ENCODE measurements at places on chromosomes 2 and 18. TPM values are rescaled to one million over a fixed set of nuclear protein-coding genes. Genes with fewer than 3 reads are reported as not detected.

DNA sequence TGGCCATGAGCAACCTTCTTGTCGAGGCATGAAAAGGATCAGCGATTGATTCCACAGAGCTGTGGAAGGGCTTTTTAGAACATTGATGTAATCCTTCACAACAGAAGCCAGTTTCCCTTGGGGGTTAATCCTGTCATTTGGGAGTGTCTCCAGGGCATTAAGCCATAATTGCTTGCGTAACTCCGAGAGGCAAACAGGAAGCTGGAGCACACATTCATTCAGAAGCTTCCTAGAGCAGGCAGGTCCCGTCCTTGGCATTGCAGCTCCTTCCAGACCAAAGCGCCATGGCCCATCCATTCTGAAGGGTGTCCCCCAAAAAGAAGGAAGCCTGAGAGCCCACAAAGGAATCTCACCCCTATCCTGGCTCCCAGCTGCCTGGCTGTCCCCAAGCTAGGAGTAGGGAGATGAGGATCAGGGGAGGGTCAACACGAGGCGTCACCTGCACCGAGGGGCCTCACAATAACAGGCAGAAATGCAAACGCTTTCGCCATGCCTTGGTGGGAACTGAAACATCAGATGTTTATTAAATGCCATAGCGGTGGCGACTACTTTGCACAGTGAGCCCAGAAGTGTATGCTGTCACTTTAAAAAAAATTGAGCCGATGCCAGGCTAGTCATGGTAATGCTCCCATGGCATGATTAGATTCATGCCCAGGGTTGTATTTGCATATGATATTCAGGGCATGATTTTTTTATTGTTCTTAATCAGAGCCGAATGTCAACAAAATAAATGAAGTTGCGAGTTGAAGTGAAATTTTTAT is 339.4 kb downstream of the BCL11A start:
- no peaks in the 10 kb centered on the region for H3K36me3 ChIP-seq
- no peak for DNase-seq
- no peaks in the 10 kb centered on the region for H3K4me1 ChIP-seq
- H3K27me3 ChIP-seq = no peaks in the 10 kb centered on the region

GRCh38 chr18:36294031-36294430 is 3.5 kb upstream of the FHOD3 start:
- DNase-seq = no peak
- no peaks in the 10 kb centered on the region for H3K27me3 ChIP-seq
- no peak overlapping the region for H3K4me3 ChIP-seq
- no peaks in the 10 kb centered on the region for H3K4me1 ChIP-seq

DNA sequence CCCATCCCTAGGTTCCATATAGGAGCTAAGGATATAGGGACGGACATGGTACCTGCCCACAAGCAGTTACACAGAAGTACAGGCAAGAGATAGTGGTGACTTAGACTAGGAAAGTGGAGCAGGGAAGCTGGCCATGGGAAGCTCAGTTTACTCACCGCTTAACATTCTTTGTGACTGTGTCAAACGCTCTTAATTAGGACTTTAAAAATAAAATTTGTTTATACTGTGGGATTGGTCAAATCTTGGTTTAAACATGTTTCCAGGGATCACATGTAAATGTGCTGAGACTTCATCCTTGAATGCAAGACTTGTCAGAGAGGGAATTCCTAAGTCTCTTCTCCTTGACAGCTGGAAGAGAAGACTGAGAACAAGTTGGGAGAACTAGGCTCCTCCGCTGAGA is 107.3 kb downstream of the MTCL1 start:
- H3K4me3 ChIP-seq = no peak overlapping the region
- H3K27ac ChIP-seq = no peak overlapping the region
- H3K27me3 ChIP-seq = no peaks in the 10 kb centered on the region
- H3K36me3 ChIP-seq = no peaks in the 10 kb centered on the region

- H3K27me3 ChIP-seq = no peaks in the 10 kb centered on the region
- no peaks in the 10 kb centered on the region for H3K4me1 ChIP-seq
These were observed 723.3 kb downstream of the TSN start for GRCh38 chr2:122478771-122479170.

DNA sequence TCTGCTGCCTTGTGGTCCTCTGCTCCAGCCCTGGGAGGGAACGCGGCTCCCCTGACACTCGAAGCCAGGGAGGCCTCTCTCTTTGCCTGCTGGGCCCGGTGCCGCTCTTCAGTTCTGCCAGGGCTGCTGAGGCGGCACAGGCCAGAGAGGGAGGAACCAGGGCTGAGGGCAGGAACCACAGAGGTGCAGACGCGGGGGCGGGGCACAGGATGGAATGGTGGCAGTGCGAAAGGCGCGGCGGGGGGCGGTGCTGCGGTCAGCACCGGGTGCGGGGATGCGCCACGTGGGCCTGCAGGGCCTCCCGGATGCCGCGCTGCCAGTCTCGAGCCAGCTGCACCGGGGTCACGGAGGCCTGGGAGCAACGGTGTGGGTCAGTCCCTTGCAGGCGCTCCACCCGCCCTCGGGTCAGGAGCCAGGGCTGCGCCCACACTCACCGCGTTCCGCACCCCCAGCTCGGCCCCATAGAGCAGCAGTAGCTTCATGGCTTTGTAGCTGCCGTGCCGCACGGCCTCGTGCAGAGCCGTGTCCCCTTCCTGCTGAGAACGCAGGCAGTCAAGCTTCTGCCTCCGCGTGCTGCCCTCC is 4.4 kb downstream of the ANKRD23 start:
- H3K4me1 ChIP-seq = peaks cover 9% of the 10 kb centered on the region
- DNase-seq = no peak
- no peak overlapping the region for H3K27ac ChIP-seq

- DNase-seq = no peak
- no peaks in the 10 kb centered on the region for H3K4me1 ChIP-seq
- no peak overlapping the region for H3K27ac ChIP-seq
- H3K27me3 ChIP-seq = no peaks in the 10 kb centered on the region
- H3K4me3 ChIP-seq = no peak overlapping the region
These were observed 76.2 kb downstream of the NPAS2 start for GRCh38 chr2:100895934-100896685.

DNA sequence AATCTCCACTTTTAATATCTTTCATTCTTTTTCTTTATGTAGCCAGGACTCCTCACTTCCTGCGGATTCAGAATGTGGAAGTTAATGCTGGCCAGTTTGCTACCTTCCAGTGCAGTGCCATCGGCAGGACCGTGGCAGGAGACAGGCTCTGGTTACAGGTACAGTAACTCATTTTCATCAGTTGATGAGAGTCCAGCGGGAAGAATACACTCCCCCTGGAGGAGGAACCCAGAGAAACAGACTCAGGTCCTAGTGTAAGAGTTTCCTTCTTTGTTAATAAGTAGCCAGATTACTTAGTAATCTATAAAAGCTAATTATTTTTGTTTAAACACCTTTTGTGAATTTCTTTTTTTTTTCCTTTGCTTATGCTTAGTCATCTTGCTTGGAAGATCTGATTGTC is 359.4 kb downstream of the PTPRM start:
- H3K4me1 ChIP-seq = no peaks in the 10 kb centered on the region
- H3K36me3 ChIP-seq = no peaks in the 10 kb centered on the region
- H3K4me3 ChIP-seq = no peak overlapping the region
- DNase-seq = no peak
- no peak overlapping the region for H3K27ac ChIP-seq
- H3K27me3 ChIP-seq = no peaks in the 10 kb centered on the region

DNA sequence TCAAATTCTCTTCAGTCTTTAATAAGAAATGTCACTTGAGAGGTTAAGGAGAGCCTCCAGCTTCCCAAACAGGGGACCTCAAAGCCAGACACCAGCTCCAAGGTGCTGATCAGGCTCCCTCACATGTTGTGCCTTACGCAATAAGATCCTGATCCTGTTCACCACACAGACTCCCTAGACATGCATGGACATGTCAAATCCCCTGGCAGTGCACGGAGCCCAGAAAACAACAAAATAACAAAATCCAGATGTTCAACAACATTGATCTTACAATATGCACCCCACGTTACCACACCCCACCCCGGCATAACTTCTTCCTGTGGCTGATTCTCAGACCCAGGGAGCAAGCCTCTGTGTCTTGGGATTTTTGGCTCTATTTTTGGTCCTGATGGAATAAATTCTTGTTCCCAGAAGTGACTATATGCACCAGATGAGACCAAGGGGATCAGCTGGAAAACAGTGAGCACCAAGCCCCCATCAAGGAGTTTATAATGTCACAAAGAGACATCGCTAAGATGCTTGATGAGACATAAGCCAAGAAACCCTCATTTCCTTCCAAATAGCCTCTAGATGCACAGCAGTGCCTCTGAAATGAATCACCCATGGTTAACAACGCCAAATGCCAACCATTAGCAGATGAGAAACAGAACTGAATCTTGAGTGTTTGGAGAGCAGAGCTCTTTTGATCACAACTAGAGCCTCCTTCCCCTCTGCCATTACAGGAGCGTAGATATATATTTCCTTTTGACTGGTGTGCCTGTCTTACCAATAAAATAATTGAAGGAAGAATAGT is 198.2 kb downstream of the PRKCE start:
- no peak for DNase-seq
- H3K27me3 ChIP-seq = no peaks in the 10 kb centered on the region
- peaks cover 2% of the 10 kb centered on the region for H3K36me3 ChIP-seq
- H3K27ac ChIP-seq = peak overlapping the region; percentile 34
- peaks cover 34% of the 10 kb centered on the region for H3K4me1 ChIP-seq
- H3K4me3 ChIP-seq = no peak overlapping the region

GRCh38 chr18:47992976-47993375 is 62.5 kb upstream of the SMAD2 start:
- H3K27ac ChIP-seq = no peak overlapping the region
- H3K4me1 ChIP-seq = no peaks in the 10 kb centered on the region
- no peak overlapping the region for H3K4me3 ChIP-seq
- H3K27me3 ChIP-seq = no peaks in the 10 kb centered on the region
- H3K36me3 ChIP-seq = no peaks in the 10 kb centered on the region
- DNase-seq = no peak

DNA sequence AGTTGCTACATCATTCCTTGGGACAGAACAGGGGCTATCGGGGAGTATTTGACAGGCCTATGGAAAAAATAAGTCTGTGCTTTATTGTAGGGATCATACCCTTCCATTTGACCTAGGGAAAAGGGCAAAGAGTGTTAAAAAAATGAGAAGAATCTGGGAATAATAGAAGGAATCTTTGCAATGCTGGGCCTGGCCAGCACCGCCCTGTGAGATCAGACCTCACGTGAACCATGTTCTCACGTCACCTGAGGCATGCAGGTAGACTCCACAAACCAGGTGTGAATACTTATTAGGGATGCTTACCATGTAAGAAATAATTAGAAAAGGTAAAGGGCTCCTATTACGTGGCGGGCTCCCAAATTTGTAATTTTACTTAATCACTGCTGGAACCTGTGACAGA is 177.5 kb upstream of the GATA6 start:
- no peak for DNase-seq
- no peaks in the 10 kb centered on the region for H3K36me3 ChIP-seq
- no peak overlapping the region for H3K27ac ChIP-seq
- no peak overlapping the region for H3K4me3 ChIP-seq
- no peaks in the 10 kb centered on the region for H3K4me1 ChIP-seq

GRCh38 chr18:79815657-79816056 is 17.9 kb downstream of the KCNG2 start:
- no peak for DNase-seq
- H3K36me3 ChIP-seq = no peaks in the 10 kb centered on the region
- no peaks in the 10 kb centered on the region for H3K27me3 ChIP-seq
- no peak overlapping the region for H3K27ac ChIP-seq

Gene FKBP1B
- 0.33 TPM for total RNA-seq

Gene RGPD6
- total RNA-seq = 12.5 TPM

Gene GREB1
- total RNA-seq = 0.69 TPM

Gene LRRTM4
- total RNA-seq = not detected

Gene POTEI
- total RNA-seq = 0.11 TPM

All from GM12878 (cell line).